Activated CD4-positive, alpha-beta memory T cell treated with anti-CD3 and anti-CD28 coated beads for 36 hours (primary cell): ENCODE measurements at places on chromosomes 1 and 21. TPM values are rescaled to one million over a fixed set of nuclear protein-coding genes. Genes with fewer than 3 reads are reported as not detected.

DNA sequence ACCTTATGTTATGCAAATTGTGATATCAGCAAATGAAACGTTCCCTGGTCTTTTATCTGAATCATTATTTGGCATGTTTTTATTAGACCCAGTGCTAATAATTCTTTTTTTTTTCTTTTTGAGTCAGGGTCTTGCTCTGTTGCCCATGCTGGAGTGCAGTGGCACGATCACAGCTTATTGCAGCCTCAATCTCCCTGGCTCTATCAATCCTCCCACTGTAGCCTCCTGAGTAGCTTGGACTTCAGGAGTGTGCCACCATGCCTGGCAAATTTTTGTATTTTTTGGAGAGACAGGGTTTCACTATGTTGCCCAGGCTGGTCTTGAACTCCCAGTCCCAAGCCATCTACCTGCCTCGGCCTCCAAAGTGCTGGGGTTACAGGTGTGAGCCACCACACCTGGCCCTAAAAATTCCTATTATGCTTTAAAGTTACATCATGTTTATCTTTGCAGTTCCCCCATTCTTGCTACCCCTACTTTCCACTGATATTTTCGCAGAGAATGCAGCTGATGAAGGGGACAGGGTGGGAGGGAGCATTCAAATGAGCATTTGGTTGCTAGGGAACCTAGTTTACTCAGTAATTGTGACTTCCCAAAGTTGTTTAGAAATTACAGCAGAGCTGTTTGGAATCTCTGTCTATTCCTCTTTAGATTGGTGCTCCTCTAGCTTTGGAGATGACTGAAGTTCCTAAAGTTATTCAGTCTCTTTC is 18.4 kb downstream of the C1orf21 start:
- DNase-seq, result no peak
- H3K4me1 ChIP-seq, result no peaks in the 10 kb centered on the region
- H3K36me3 ChIP-seq, result no peaks in the 10 kb centered on the region
- H3K27me3 ChIP-seq, result peaks cover 2% of the 10 kb centered on the region

DNA sequence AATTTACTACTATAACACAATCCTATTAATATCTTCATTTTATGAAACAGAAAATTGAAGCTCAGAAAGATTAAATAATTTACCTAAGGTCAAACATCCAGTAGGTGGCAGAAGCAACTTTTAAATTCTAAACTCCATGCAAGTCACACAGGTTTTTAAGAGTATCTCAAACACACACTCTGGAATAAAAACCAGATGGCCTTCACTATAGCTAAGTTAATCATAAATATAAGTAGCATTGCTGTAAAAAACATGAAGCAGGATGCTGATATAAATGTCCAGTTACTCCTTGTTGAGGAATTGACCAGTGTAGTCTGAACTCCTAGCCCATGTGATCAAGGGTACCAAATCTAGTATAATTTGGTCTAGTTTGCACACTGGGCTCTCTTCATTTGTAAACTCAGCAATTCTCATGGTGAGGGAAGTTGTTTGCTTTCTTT is 9.4 kb upstream of the FMO3 start:
- H3K36me3 ChIP-seq, result no peaks in the 10 kb centered on the region
- no peak for DNase-seq
- no peak overlapping the region for H3K4me3 ChIP-seq
- H3K4me1 ChIP-seq, result no peaks in the 10 kb centered on the region
- peaks cover 12% of the 10 kb centered on the region for H3K27me3 ChIP-seq

- H3K27ac ChIP-seq, result no peak overlapping the region
- peak overlapping the region; percentile 74 for H3K4me3 ChIP-seq
- peaks cover 13% of the 10 kb centered on the region for H3K36me3 ChIP-seq
- H3K27me3 ChIP-seq, result peaks cover 43% of the 10 kb centered on the region
- peaks cover 23% of the 10 kb centered on the region for H3K4me1 ChIP-seq
These were observed 7.0 kb downstream of the CDKN2C start for GRCh38 chr1:50976890-50977574.

The NUDC gene
- 90.8 TPM for total RNA-seq

- DNase-seq, result no peak
- no peaks in the 10 kb centered on the region for H3K4me1 ChIP-seq
- H3K36me3 ChIP-seq, result no peaks in the 10 kb centered on the region
- H3K4me3 ChIP-seq, result no peak overlapping the region
- H3K27me3 ChIP-seq, result no peaks in the 10 kb centered on the region
These were observed 156.9 kb downstream of the EDEM3 start for GRCh38 chr1:184597650-184598357.
